Small intestine (tissue), 16 donors: ENCODE measurements at places on chromosomes 4 and X. TPM values are rescaled to one million over a fixed set of nuclear protein-coding genes. Genes with fewer than 3 reads are reported as not detected.

- DNase-seq, result no peak
Observed at GRCh38 chr4:60913002-60913401, 287.1 kb upstream of the ADGRL3 start.

GRCh38 chrX:115989686-115990085, 180.9 kb upstream of the AGTR2 start:
- DNase-seq, result no peak

The DOK7 gene
- 0.81 TPM for polyA plus RNA-seq

DNA sequence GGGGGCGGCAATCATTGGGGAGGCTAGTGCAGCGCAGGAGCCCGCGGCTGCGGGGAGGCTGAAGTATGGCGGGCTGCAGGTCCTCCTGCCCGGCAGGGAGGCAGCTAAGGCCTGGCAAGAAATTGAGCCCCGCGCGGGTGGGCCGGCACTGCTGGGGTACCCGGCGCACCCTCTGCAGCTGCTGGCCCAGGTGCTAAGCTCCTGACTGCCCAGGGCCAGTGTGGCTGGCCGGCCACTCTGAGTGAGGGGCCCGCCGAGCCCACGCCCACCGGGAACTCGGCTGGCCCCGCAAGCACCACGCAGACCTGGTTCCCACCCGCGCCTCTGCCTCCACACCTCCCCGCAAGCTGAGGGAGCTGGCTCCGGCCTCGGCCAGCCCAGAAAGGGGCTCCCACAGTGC, 94.9 kb downstream of the SLC39A8 start:
- no peak for DNase-seq

The POF1B gene
- 98.1 TPM for polyA plus RNA-seq

DNA sequence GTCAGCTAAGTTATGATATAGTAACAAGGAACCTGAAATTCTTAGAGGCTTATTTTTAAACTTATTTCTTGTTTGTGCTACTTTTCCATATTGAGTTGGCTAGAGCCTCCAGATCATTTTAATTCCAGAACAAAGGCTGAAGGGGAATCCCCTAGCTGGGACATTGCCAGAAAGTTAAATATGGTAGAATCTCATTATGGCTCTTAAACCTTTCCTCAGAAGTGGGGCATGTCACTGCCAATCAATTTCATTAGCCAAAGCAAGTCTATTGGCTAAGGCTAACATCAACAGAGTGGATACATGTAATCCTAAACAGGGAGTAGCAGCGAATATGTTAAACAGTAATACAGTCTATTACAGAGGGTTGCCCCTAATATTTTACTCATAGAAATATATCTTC, 47.0 kb downstream of the FTHL17 start:
- no peak for DNase-seq
